PC-3 (cell line): ENCODE measurements at places on chromosomes 11 and 22.

DNA sequence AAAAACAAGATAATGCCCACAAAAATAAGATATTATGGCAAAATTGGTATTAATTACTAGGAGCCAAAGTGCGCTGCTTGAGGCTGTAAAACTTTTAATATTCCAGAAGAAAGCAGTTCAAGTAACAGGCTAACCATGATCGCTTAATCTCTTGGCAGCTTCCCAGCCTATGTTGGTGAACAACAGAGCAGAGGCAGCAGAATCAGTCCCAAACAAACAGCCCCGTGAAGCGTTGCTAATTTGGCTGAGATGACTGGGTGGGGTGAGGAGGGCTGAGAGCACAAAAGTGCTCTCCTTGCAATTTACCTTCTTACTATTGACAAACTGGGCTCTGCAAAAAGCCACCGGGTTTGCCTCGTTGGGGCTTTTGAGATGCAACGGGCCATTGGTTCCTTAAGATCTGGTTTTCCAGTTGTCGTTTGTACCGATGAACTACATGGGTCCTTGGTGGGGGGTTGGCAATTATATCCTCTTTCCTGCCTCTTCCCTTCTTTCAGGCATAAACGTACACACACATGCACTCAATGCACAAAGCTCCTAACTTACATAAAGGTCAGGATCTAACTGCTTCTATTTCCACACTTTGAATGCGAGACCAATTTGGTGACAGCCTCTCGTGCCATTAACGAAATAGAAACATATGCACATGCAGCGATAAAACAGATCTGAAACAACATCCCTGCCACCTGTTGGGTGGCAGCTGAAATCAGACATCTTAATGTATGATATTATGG, 407.6 kb upstream of the CADM1 start:
- DNase-seq, result no peak

GRCh38 chr11:45745065-45745811, 59.7 kb upstream of the SLC35C1 start:
- no peak for DNase-seq

DNA sequence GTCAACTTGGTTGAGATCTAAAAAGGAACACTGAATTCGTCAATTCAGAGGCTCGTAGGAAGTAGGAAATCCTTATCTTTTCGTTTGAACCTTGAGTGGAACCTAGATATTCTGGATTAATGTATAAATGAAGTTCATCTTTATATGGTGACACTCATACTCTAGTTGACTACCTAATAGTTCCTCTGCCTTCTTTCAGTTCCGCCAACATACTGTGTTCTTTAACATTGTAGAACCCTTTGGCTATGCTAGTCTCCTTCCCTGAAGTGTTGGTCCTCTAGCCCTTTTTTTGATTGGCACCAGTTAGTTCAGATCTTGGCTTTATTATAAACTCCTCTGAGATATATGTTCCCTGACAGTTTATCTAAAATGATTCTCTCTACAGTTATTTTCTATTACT, 1.5 kb downstream of the ATM start:
- DNase-seq, result no peak

DNA sequence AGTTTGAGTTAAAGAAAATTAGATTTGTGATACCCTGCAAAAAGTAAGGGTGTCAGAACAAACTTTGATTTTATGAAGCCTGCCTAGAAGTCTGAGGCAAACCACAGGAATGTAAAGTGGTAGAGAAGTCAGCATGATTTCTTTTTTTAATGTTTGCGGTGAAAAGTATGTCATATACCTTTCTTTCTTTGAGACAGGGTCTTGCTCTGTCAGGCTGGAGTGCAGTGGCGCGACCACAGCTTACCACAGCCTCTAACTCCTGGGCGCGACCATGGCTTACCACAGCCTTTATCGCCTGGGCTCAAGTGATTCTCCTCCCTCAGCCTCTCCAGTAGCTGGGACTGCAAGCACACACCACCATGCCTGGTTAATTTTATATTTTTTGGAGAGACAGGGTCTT, 4.7 kb downstream of the API5 start:
- peak; percentile 20 for DNase-seq

DNA sequence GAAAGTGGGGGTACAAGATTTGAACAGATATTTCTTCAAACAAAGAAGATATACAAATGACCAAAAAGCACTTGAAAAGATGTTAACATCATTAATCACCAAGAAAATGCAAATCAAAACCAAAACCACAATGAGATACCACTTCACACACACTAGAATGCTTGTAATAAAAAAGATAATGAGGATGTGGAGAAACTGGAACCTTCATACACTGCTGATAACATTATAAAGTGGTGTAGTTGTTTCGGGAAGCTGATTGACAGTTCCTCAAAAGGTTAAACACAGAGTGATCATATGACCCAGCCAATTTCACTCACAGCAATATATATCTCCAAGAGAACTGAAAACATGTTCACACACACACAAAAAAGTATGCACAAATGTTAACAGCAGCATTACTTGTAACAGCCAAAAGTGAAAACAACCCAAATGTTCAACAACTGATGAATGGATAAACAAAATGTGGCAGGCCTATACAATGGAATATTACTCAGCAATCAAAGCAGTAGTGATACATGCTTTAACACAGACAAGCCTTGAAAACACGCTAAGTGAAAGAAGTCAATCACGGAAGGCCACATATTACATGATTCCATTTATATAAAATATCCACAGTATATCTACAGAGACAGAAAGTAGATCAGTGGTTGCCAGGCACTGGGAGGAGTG, 15.1 kb downstream of the PITPNB start:
- no peak for DNase-seq

DNA sequence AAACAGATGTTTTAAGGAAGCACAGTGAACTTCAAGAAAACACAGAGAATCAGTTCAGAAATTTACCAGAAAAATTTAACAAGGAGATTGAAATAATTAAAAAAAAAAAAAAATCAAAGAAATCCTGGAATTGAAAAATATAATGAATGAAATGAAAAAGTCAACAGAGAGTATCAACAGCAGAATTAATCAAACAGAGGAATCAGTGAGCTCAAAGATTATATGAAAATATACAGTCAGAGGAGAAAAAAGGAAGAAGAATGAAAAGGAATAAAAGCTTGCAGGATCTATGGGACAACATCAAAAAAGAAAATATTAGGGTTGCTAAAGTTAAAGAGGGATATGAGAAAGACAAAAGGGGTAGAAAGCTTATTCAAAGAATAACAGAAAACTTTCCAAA, 82.3 kb downstream of the XRRA1 start:
- DNase-seq, result no peak

DNA sequence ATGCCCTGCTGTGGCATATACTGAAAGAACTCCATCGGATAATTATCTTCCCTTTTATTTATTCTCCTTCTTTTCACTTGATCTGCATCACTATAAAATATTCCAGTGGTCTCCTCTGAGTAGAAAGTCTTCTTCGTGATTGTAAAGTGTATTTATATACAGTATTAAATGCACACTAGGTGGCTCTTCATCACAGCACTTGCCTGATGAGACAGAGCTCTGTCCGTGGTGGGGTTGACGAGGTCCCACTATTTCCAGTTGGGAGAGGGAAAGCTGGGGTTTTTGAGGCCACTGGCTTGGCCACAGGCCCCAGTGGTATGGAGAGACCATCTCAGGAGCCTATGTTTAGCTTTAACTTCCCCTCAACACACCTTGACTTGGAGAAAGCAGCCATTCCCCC, 31.6 kb upstream of the ZBTB16 start:
- DNase-seq, result peak; percentile 26

- no peak for DNase-seq
These were observed 29.3 kb downstream of the MED15 start for GRCh38 chr22:20536590-20537324.

DNA sequence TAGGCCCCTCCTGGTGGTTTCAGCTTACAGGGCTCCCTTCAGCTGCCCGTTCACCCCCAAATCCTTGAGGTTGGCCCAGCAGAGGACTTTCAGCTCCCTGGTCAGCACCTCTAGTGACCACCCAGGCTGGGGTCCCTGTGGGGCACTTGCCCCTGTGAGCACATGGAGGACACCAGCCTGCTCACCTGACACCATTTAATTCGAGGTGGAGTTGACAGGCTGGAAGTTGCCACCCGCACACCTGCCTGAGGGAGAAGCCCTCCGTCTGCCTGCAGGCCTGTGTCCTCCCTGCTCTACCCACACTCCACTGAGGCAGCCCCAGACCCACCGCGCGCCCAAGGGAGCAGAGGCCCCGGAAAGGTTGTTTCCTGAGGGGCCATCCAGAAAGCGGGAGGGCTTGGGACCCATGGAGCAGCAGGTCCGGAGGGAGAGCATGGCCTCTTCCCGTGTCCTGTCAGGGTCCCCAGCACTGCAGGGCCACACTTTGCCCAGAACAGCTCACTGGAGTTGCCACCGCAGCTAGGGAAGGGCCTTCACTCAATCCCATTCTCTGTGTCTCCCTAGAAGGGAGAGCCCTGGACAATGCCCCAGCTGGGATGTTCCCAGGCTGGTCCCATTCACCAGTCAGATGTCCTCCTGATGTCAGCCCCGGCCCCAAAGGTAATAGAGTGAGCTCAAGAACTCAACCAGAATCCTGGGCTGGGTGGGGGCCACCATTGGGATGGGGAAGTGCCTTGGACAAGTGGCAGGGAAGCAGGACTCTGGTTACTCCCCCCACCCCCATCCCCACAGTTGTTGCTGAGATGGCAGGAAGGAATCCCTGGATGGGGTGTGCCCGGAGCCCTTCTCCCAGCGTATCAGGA, 82.4 kb downstream of the MED15 start:
- DNase-seq, result no peak

DNA sequence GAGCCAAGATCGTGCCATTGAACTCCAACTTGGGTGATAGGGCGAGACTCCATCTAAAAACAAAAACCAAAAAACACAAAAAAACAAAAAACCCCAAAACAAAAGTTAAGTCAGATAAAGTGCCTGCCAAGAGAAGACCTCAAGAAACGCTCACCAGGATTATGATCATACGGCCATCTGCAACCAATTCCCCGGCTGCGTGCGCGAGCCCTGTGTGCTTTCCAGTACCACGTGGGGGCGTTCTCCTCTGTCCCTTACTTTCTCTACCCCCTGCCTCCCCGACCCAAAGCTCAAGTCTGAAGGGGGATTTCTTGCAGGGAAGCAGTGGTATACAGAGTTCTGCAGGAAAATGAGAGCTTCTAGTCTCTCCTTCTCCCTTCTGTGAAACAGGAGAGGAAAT, 10.5 kb upstream of the RPS19BP1 start:
- DNase-seq, result peak; percentile 19

DNA sequence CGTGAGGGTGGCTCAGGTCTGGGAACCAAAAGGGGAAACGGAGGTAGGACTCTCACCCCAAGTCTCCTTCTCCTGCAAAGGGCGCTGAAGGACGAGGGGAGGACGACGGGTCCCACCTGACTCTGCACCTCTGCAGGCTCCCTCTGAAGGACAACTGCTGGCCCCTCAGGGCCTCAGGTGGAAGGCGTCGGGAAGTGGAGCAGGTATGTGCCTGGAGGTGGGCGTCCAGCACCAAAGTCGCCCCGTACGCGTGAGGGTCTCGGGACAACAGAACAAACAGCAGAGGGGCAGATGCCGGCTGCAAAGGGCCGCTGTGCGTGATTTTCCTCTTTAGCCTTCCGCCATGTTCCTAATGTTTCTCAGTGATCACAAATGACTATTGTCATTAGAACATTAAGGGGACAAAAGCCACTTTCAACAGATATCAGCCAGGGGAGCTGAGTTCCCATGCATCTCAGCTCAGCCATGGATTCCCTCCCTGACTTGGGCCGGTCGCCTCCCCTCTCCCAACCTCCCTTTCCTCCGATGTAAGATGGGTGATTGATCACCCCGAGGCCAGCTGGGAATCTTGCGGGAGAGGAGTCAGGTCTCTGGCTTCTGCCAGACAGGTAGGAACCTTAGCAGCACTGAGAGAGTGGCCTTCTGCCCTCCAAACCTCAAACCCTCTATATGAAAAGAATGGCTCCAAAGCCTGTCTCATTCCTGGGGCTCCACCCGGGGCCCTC, 836 bp downstream of the SLC16A8 start:
- no peak for DNase-seq

- no peak for DNase-seq
These were observed 29.2 kb downstream of the MN1 start for GRCh38 chr22:27772081-27772983.

GRCh38 chr22:20761536-20761935, 12.4 kb upstream of the SERPIND1 start:
- no peak for DNase-seq

- no peak for DNase-seq
These were observed 4.0 kb downstream of the NLRP6 start for GRCh38 chr11:282171-282570.

GRCh38 chr11:12893787-12894672, 115.1 kb upstream of the RASSF10 start:
- DNase-seq, result peak; percentile 67

DNA sequence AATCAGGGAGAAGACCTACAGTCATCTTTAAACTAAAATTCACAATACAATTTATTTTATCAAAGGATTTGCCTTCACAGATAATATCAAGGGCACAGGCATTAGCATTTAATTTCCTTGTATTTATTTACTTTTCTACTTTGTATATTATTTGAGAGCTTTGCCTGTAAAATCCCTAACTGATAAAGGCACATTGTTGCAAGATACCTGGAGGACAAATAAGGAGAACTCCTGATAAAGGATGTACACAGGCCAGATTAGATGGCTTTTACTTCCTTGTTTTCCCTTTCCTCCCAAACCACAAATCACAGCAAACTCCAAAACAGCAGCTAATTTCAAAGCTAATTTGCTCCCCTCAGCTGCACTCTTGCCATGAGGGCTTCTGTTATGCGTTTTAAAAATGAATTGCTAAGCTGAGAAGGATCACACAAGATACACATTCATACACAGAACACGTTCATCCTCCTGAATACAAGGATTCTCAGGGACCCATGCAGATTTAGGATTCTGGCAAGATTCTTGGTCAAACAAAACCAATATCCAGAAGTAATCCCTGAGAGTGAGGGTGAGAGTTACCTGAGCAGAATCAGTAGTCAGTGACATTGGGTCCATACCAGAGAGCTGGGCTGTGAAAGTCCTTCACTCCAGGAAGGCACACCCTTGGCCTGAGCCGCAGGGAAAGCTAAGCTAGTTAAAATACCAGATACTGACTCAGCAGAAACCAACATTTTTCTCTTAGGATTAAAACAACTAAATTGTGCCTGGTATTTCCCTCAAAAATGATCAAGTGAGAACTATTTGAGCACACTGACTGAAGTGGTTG, 100.3 kb upstream of the CLPB start:
- DNase-seq, result peak; percentile 40

- no peak for DNase-seq
These were observed 202.4 kb upstream of the PDGFD start for GRCh38 chr11:104366321-104366734.

- DNase-seq, result no peak
These were observed 47.0 kb upstream of the GALNT18 start for GRCh38 chr11:11668781-11669180.

- no peak for DNase-seq
These were observed 38.8 kb downstream of the FLI1 start for GRCh38 chr11:128732471-128733277.

- DNase-seq, result no peak
These were observed 3.3 kb downstream of the SGSM1 start for GRCh38 chr22:24809331-24809730.
